ENCODE measurements at places on chromosomes 7 and 10. TPM values are rescaled to one million over a fixed set of nuclear protein-coding genes. Genes with fewer than 3 reads are reported as not detected.

Gene TYSND1
- total RNA-seq, result 12.2 TPM

Gene CTBP2
- 96.3 TPM for total RNA-seq

Gene MALRD1
- 0.52 TPM for total RNA-seq

Gene SSBP1
- 105 TPM for total RNA-seq

Gene PMPCB
- total RNA-seq, result 49.8 TPM

Gene NPC1L1
- not detected for total RNA-seq

Gene DENND2A
- total RNA-seq, result 77.2 TPM

Gene PKD2L1
- total RNA-seq, result not detected

Gene OR2A42
- total RNA-seq, result 0.11 TPM

GRCh38 chr7:96589038-96589437, 120.6 kb downstream of the SEM1 start:
- H3K36me3 ChIP-seq, result no peaks in the 10 kb centered on the region
- H3K27me3 ChIP-seq, result no peaks in the 10 kb centered on the region
- no peaks in the 10 kb centered on the region for H3K4me1 ChIP-seq
- no peak overlapping the region for H3K27ac ChIP-seq

GRCh38 chr10:30583778-30584415, 45.7 kb downstream of the LYZL2 start:
- H3K4me3 ChIP-seq, result peak overlapping the region; percentile 48
- peak; percentile 94 for DNase-seq
- peaks cover 22% of the 10 kb centered on the region for H3K4me1 ChIP-seq
- no peaks in the 10 kb centered on the region for H3K36me3 ChIP-seq

- no peak for DNase-seq
- no peak overlapping the region for H3K4me3 ChIP-seq
- no peaks in the 10 kb centered on the region for H3K36me3 ChIP-seq
- H3K27ac ChIP-seq, result no peak overlapping the region
- H3K4me1 ChIP-seq, result peaks cover 2% of the 10 kb centered on the region
These were observed 74.1 kb downstream of the FOXP2 start for GRCh38 chr7:114488696-114489095.

DNA sequence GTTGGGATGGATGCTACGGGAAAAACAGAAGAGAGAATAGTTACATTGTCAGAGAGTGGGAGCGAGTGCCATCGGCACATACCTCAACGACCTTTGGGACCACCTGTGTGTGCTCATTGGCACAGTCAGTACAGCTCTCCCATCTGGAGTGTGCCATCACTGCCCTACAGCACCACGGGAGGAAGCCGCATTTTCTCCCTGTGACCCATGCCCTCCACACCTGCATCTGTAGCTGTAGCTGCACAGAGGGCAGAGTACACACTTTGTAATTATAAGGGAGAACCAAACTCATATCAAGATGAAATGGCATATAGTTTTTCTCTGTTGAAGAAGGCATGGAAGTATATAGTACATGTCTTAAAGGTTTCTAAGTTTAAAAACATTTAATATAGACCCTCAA, 207.4 kb downstream of the LHFPL3 start:
- no peaks in the 10 kb centered on the region for H3K36me3 ChIP-seq
- no peak overlapping the region for H3K4me3 ChIP-seq
- no peak overlapping the region for H3K27ac ChIP-seq
- DNase-seq, result no peak
- H3K27me3 ChIP-seq, result no peaks in the 10 kb centered on the region

DNA sequence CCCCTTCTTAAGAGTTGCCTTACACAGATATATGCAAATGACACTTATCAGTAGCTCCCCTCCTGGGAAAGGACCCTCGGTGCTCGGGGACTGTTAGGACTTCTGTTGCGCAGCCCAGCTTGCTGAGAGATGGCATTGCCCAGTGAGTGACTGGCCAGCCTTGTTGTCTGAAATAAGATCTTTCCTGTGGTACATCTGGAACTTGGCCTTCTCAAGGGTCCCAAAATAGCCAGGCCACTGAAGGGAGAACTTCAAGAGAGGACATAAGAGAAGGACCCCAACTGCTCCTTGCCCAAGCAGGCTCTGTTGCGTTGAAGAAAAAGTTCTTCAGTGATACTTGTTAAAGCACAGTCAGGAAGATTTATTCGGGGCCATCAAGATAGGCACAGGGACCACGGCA, 17.3 kb downstream of the BAG3 start:
- DNase-seq, result no peak
- peaks cover 68% of the 10 kb centered on the region for H3K4me1 ChIP-seq
- peak overlapping the region; percentile 67 for H3K27ac ChIP-seq
- peaks cover 39% of the 10 kb centered on the region for H3K36me3 ChIP-seq

GRCh38 chr7:128443831-128444600, 11.7 kb upstream of the HILPDA start:
- no peak overlapping the region for H3K4me3 ChIP-seq
- no peaks in the 10 kb centered on the region for H3K36me3 ChIP-seq
- no peaks in the 10 kb centered on the region for H3K27me3 ChIP-seq
- H3K27ac ChIP-seq, result no peak overlapping the region
- no peak for DNase-seq
- H3K4me1 ChIP-seq, result no peaks in the 10 kb centered on the region

GRCh38 chr7:131689662-131690234, 133.3 kb upstream of the PODXL start:
- peak; percentile 83 for DNase-seq
- H3K4me1 ChIP-seq, result peaks cover 10% of the 10 kb centered on the region
- H3K36me3 ChIP-seq, result no peaks in the 10 kb centered on the region
- H3K27ac ChIP-seq, result no peak overlapping the region

- no peak overlapping the region for H3K4me3 ChIP-seq
- no peak for DNase-seq
- no peak overlapping the region for H3K27ac ChIP-seq
These were observed 23.3 kb downstream of the DNAH11 start for GRCh38 chr7:21566094-21566493.

- H3K4me3 ChIP-seq, result no peak overlapping the region
- H3K27me3 ChIP-seq, result no peaks in the 10 kb centered on the region
- no peak overlapping the region for H3K27ac ChIP-seq
- no peaks in the 10 kb centered on the region for H3K4me1 ChIP-seq
These were observed 219.5 kb downstream of the FRMD4A start for GRCh38 chr10:14111208-14111607.

GRCh38 chr7:94182066-94182465, 177.9 kb upstream of the BET1 start:
- peaks cover 8% of the 10 kb centered on the region for H3K4me1 ChIP-seq
- no peak overlapping the region for H3K27ac ChIP-seq
- H3K4me3 ChIP-seq, result no peak overlapping the region
- no peaks in the 10 kb centered on the region for H3K36me3 ChIP-seq

DNA sequence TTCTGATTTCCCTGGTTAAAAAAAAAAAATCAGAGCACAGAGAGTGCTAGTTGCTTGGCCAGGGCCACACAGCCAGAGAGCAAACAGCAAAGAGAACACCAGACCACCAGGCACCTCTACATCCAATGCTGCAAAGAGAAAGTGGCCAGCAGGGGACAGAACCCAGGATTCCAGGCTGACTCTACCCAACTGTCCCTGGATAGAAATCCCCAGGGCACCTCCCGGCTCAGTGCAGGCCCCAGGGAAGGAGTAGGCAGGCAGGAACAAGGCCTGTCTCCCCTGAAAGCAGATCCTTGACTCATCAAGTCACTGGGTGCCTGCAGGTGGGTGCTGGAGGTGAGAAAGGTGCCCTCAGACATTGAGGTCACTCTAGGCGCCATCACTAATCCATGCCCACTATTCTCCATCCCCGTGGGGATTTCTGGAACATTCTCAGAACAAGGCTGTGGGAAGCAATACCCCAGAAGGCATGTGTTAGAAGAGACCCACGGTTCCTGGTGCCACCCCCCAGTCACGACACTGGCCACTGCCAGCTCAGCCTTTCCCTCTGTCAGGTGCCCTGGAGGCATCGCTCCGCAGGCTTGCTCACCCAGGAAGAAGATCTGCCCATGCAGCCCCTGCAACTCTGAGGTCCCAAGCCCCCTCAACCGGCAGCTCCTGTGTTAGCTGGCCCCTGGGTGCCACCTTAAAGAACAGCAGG, 154.8 kb downstream of the GRID1 start:
- H3K4me3 ChIP-seq, result no peak overlapping the region
- no peaks in the 10 kb centered on the region for H3K36me3 ChIP-seq
- no peak for DNase-seq
- H3K27me3 ChIP-seq, result no peaks in the 10 kb centered on the region

- no peaks in the 10 kb centered on the region for H3K27me3 ChIP-seq
- no peaks in the 10 kb centered on the region for H3K4me1 ChIP-seq
- H3K36me3 ChIP-seq, result no peaks in the 10 kb centered on the region
- DNase-seq, result no peak
These were observed 92.9 kb downstream of the PLXDC2 start for GRCh38 chr10:19908991-19909696.

- no peaks in the 10 kb centered on the region for H3K27me3 ChIP-seq
- no peak overlapping the region for H3K27ac ChIP-seq
- H3K36me3 ChIP-seq, result no peaks in the 10 kb centered on the region
- no peaks in the 10 kb centered on the region for H3K4me1 ChIP-seq
- no peak for DNase-seq
These were observed 146.9 kb downstream of the PTPN20 start for GRCh38 chr10:47058032-47058702.

GRCh38 chr10:33484787-33485186, 150.3 kb upstream of the NRP1 start:
- no peaks in the 10 kb centered on the region for H3K27me3 ChIP-seq
- H3K4me1 ChIP-seq, result peaks cover 49% of the 10 kb centered on the region
- H3K4me3 ChIP-seq, result no peak overlapping the region
- no peaks in the 10 kb centered on the region for H3K36me3 ChIP-seq

Data from esophagus muscularis mucosa (tissue), 4 donors.